ENCODE measurements at places on chromosomes 1 and 21.

DNA sequence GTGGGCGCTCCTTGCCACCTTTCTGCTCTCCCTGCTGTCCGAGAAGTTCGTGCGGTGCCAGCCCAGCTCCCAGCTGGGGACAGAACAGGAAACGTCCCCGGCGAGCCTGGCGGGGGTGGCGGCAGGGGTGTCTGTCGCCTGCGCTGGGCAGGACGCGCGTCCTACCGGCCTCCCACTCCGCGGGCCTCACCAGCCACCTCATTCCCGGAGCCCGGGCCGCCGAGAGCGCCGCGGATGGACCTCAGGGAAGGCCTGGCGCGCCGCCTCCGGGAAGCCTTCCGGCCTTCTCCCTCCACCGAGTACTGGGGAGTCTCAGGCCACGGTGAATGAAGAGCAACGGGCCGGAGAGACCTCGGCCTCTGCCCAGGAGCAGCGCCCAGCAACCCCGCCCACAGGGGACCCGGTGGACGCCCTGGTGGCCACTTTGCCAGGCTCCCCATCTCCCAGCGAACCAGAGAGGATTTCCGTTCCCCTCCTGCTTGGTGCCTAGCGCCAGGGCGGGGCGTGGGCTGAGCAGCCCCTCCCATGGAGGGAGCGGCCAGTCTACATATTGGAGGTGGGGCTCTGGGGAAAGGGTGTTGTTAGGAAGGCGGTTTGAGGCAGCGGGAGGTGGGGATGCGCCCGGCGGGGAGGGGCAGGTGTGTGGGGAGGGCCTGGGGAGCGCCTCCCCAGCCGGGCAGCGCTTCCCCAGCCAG is 9.5 kb upstream of the TNFRSF14 start:
- peak; percentile 50 for DNase-seq

GRCh38 chr1:44786138-44786840 is 1.7 kb downstream of the BEST4 start:
- DNase-seq = no peak

- DNase-seq = no peak
These were observed 10.4 kb upstream of the FOXE3 start for GRCh38 chr1:47405697-47406096.

DNA sequence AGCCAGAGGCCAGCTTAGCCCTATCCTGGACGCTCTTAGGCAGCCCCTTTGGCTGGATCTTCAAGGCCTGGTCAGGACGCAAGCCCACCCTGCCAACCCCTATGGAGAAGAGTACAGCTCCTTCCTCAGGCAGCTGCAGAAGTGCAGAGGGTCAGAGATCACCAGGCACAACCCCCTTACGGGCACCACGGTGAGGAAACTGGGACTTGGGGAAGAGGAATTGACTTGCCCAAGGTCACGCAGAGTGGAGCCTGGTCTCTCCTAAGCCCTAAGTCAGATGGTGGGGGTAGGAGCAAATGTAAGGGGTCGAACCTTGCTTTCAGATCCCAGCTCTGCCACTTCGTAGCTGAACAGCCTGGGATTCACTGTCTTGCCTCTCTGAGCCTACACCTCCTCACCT is 3.7 kb downstream of the E2F2 start:
- no peak for DNase-seq

GRCh38 chr1:72547412-72547811 is 265.1 kb upstream of the NEGR1 start:
- DNase-seq = no peak

DNA sequence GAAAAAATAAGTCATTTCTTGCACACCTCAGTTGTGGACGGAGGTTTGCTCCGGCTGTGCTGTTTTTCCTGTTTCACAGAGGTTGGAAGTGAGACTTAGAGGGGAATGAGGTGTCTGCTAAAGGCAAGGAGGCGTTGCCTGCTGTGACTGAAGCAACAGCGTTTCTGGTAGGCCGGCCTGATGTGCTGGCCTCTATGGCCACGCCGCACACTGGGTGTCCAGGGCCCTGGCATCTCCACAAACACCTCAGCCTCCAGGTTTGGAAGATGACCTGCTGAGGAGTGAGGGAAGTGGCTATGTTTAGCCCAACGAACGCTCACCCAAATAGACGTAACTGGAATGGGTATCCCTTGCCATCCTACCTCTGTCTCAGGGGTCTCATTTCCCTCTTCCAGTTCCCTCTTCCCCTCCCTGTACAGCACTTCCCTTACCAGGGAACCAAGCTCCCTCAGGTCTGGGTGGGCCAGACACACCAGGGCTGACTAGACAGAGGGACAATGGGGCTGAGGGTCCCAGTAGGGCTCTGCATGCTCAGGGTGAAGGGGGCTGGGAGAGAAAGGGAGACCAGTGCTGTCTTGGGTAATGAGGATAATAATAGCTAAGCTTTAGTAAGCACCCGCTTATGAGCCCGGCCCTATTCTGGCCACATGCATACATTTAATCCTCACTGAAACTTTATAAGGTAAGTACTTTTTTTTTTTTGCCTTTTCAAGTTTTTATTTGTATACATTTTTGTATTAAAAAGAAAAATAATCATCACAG is 11.9 kb downstream of the CACNA1S start:
- DNase-seq = no peak

DNA sequence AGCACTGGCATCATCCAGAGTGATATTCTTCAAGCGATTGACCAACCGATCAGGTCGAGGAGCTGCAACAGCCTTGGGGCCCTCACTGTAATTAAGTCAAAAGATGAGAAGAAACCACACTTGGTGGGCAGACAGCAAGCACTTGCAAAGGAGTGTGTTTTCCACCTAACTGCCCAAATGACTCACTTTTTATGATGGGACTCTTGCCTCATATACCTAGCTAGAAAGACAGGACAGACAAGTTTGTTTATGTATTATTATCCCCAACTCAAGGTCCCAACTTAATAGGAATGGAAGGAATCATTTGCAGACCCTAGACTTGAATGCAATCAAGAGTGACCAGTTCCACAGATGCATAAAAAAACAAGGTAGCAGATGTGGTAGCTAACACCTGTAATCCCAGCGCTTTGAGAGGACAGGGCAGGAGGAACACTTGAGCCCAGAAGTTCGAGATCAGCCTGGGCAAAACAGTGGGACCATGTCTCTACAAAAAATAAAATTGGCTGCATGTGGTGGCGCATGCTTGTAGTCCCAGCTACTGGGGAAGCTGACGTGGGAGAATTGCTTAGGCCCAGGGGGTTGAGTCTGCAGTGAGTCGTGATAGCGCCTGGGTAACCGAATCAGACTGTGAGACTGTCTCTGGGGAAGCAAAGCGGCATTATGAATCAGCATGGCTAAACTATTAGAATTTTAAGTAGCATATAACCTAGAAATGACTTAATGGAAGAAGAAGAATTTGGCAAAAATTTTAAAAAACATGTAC is 2.3 kb upstream of the NRAS start:
- DNase-seq = no peak

DNA sequence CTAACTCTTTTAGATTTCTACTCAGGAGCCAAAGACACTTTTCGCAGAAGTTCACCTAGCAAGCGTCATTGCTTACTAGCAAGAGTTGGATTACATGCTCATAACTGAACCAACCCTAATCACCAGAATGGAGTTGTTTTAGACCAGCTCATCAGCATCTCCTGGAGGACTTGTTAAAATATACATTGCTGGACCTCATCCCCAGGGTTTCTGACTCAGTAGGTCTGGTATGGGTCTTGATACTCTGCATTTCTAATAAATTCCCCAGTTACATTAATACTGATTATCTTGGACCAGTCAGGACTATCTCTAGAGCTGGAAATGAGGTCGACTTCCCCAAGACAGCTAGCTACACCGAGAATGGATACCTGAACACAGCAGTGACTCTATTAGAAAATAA is 9.7 kb upstream of the PRDX6 start:
- DNase-seq = no peak

- no peak for DNase-seq
These were observed 8.3 kb upstream of the KCNAB2 start for GRCh38 chr1:6037338-6037762.

GRCh38 chr1:7777591-7777990 is 6.5 kb downstream of the VAMP3 start:
- no peak for DNase-seq

DNA sequence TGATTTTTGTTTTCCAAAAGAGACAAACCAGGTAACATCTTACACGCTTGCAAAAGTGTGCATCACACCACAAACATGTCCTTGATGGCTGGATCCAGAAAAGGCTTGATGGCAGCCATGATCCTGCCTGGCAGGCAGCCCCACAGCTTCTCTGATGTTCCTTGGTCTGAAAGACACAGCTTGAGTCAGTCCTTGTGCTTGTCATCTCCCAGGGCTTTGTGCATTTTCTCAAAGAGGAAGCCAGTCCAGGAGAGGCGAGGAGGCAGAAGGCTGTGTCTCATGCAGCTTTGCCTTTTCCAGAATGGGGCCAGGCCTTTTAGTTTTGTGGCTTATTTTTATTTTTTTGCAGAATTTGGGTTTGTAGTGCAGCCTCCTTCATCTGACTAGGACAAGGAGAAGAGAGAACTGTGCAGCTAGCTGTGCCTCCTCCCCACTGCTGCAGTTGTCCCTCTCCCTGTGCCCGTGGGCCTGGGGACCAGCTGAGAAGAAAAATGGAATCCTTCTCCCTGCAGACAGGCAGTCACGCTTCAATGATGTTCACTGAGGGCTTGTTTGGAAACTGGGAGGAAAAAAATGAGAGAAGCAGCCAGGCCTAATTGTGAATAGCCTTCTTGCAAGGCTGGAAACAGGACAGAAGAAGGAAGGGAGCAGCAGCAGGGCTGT is 7.4 kb downstream of the FNDC5 start:
- DNase-seq = no peak

DNA sequence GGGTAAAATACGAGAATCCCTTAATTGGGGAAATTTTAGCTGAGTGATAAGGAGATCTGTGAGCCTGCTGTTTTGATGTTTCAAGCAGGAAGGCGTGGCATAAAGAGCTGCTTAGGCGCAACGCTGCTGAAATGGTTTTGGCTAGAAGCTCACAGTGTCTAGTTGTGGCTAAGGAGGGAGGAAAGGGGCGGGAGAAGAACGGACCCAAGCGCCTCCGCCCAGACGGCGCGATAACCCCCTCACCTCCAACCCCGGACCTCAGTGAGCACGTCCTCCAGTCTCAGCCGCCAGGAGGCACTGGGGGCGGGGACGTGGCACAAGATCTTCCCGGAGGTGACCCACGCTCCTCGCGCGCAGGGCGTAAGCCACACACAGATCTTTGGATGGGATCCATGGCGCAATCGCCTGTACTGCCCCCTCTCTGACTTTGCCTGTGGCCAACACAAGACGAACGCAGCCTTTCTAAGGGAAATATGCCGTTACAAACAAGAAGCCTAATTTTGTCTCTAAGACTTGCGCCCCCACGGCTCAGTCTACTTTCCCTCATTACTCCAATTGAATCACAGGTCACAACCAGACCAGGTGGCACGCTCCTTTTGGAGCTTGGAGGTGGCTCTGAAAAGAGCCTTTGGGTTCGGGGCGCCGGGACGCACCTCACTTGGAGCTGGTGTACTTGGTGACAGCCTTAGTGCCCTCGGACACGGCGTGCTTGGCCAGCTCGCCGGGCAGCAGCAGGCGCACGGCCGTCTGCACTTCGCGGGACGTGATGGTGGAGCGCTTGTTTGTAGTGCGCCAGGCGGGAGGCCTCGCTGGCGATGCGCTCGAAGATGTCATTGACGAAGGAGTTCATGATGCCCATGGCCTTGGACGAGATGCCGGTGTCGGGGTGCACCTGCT is 23.4 kb upstream of the RNF187 start:
- no peak for DNase-seq

- DNase-seq = no peak
These were observed 130.5 kb downstream of the TMEM53 start for GRCh38 chr1:44543786-44544185.

DNA sequence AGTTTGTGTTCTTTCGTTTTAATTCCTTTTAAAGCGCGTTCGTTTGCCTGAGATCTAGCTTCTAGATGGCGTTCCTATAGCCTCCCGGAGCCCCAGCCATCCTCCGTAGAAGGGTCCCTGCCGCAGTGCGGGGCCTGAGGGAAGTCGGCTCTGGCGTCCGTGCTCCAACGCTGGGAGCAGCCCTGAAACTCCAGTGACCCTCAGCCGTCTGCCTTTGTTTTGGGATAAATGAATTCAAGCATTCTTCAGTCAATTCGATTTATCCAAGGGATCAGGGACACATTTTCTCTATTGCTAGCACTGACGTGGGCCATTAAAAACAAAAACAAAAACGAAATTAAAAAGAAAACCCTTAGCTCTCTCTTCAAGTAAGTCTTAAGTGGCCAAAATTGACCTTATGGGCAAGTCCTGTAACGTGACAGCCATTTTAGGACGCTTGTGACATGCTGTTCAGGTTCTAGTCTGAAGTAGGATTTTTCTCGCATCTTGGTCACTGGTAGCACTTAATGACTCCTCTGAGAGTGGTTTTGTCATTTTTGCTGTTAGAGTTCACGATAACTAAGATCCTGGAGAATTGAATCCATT is 742 bp upstream of the HSPA13 start:
- no peak for DNase-seq

- no peak for DNase-seq
These were observed 23.4 kb upstream of the PTP4A2 start for GRCh38 chr1:31961536-31961935.

DNA sequence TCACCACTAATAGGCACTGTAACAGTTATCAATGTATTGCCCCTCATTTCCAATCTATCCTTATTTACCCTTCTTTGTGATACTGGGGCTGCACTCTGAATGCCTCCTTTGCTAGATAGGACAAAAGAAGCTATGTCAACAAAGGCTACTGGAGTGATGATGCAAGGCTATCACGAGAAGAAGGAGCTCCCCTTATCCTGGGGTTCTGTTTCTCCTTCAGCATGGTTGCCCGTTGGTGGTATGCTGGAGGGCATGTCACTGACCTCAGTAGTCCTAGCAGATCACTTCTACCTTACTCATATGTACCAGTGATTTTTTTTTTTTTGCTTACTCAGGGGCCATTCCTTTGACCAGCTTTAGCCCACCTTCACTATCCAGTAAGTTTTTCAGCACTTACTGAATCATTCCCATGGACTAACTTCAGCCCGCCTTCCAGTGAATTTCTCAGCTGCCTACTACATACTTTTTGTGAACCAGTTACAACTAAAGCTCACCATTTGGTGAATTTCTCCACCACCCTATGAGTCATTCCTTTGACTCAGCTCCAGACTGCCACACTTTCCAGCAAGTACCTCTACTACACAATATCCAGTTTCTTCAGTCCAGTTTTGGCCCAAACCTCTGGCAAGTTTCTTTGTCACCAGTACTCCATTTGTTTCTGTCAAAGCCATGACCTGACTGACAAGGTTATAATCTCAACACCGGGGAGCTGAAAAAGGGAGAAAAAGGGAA is 944.5 kb downstream of the KCNT2 start:
- DNase-seq = no peak

- peak; percentile 40 for DNase-seq
These were observed at the start of gene C2CD4D for GRCh38 chr1:151839457-151840403. Gene C2CD4D, minus strand, starts transcription at chr1:151839820. Its CDS starts 831 bp downstream, at chr1:151838989.

DNA sequence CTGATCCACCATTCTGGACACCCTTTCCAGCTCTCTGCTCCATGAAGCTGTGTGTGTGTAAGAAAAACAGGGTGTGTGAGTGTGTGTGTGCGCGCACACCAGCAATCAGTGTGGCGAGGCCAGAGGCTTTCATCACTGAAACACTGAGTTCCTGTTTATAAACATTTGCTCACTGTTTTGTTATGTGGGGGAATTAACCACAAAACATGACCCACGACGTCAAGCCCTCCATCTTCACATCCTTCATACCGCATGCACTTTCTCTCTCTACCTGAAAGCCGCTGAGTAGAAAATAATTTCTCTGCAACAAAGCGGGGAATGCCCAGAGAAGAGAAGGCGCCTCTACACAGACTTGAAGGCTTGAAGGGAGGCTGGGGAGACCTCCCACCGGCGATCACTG is 148.9 kb upstream of the IRF2BP2 start:
- no peak for DNase-seq

Data from stimulated activated CD8-positive, alpha-beta memory T cell treated with anti-CD3 and anti-CD28 coated beads, Interleukin-4, amount 100 ng/mL, for 1 hour (primary cell).